ENCODE measurements at places on chromosomes 2 and 18. TPM values are rescaled to one million over a fixed set of nuclear protein-coding genes. Genes with fewer than 3 reads are reported as not detected.

The C2orf49 gene
- 14.0 TPM for total RNA-seq

DNA sequence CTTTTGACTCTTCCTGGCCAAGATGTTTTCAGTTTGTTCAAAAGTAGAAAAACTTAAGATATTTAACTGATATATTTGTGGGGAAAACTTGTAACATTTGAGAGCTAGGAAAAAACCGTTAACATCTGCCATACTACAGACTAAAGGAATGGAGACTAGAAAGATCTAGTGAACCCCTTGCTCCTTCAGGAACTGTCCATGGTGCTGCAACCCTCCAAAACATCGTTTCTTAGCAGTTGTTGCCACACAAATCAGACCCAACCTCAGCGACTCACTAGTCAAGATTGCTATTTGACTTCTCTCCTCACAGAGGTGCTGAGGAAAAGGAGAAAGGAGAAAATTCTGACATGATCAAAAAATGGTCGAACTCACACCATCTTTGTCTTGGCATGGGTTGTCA lies 393.8 kb upstream of the LYPD1 start:
- no peak for DNase-seq

- DNase-seq, result no peak
Measured at GRCh38 chr2:11412449-11412810, 53.5 kb downstream of the E2F6 start.

GRCh38 chr2:161206471-161207032 lies 46.3 kb downstream of the TANK start:
- DNase-seq, result no peak

The CDCA7 gene
- total RNA-seq, result 0.83 TPM

The MYOM1 gene
- 42.1 TPM for total RNA-seq

DNA sequence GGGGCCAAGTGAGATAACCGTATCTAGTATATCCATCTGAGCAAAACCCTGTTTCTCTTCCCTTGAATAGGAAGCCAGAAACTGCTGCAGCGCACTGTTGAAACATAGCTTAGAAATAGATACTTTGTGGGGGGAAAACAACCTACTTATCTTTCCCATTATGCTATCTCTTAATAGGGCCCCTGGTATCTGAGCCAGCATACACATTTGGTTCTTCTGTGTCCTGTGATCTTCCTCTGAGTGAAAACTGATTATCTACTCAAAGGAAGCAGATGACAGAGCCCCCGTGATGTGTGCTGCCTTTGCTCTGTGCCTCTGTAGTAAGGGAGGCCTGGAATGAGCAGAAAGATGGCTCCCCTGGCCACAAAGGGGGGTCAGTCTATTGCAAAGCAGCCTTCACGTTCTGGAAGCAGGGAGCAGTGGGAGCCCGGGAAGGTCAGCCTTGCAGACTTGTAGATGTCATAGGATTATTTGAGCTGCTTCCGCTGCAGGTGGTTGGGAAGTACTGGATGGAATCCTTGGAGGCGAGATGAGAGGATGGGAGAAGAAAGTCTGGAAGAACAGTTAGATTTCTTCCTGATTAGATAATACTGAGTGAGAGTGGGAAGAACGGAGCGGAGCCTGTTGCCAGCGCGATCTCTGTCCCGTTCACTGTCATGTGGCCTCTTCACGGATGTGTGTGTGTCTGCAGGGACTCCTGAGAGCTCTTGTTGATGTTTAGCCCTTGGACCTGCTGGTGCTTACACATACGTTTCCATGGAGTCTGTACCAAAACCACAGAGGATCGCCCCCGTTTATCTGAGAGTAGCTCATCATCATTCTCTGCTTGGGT lies 150.1 kb downstream of the AGAP1 start:
- no peak for DNase-seq

The CCDC150 gene
- total RNA-seq, result 0.56 TPM

DNA sequence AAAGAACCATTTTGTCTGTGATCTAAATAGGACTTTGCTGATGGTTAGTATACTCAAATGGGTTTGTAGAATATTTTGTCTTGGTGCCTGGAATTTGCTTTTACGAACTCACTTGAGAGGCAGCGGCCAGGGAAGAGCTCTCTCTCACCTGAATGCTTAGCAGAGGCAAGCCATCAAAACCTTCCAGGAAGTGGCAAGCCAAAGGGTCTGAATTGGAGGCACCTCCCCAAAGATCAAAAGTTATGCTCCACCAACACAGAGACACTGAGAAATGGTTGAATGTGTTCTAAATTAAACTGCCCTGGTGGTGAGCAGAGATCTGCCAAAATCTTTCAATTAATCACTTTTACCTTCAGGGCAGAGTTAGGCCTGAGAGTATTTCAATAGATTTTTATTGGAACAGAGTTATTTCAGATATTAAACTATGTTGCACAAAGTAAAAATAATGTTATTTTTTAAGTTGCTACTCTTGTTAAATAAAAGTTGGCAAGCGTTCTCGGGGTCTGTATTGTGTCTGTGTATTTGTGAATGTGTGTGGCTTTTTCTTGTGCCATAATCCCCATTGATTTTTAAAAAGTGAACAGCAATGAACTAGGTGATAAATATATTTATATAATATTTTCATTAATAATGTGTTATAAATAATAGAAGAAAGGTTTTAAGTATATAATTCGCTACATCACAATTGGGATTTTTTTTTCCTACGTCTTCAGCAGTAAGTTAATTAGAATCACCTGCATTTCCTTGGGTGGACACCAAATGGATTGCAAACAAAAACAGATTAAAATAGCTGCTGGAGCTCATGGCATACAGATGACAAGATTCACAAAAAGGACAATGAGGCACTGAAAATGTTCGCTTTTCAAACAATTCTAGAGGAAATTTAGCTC lies 416.1 kb downstream of the ARHGAP15 start:
- DNase-seq, result no peak

The TXNDC2 gene
- total RNA-seq, result 0.29 TPM

DNA sequence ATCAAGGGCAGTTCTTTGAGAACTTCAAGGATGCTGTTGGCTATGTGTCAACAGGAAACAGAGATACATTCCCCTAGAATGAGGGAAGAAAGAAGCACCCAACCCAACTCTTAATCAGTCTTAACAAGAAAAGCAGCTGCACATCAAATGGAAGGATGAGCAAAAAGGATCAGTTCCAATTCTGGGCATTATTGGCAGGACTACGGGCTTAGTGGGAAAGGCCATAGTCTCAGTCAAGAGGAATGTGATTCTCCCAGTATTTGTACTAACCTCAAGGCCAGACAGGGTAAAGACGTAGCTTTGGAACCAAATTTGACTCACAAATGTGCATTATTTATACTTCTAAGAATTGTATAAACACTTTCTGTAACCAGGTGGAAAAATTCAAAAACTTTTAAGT lies 18.2 kb downstream of the BMP10 start:
- DNase-seq, result no peak

The TRIM43 gene
- total RNA-seq, result not detected

The ARHGAP15 gene
- 23.2 TPM for total RNA-seq

DNA sequence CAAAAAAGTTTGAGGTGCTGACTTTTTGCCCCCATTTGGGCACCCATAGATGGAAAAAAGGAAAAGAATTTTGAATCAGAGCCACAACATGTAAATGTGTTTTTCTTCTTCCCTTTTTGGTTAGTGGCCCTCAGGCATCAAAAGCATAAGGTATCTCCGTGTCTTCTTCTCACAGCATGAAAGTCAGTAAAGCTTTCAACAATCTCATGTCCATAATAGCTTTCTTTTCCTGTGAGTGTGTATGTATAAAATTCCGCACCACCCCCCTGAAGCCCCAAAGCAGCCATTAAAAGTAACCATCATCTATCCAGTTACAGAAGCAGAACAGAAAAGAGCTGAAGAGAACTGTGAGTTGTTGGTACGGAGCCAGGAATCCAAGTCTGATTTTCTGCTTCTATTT lies 1539.7 kb upstream of the ACVR2A start:
- no peak for DNase-seq

The IL1F10 gene
- total RNA-seq, result not detected

DNA sequence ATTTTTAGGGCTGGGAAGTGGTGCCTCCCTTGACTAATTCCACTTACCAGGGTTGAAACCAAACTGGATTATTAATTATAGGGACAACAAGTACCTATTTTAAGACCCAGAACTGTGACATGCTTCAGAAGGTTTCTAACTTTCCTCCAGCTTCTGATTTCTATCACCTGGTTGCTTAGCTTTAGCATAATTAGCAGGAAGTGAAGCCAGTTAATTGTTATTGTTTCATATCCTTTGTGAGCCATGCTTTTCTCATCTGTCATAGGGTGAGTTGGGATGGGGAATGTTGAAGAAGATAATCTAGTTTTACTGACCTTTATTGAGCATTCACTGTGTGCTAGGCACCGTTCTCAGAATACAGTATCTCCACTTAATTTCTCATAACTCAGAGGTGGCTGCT lies 3.2 kb downstream of the YPEL5 start:
- DNase-seq, result no peak

The TUBA4B gene
- total RNA-seq, result not detected

The GCKR gene
- 2.9 TPM for total RNA-seq

- no peak for DNase-seq
Measured at GRCh38 chr18:13220361-13220991, 1.9 kb downstream of the LDLRAD4 start.

DNA sequence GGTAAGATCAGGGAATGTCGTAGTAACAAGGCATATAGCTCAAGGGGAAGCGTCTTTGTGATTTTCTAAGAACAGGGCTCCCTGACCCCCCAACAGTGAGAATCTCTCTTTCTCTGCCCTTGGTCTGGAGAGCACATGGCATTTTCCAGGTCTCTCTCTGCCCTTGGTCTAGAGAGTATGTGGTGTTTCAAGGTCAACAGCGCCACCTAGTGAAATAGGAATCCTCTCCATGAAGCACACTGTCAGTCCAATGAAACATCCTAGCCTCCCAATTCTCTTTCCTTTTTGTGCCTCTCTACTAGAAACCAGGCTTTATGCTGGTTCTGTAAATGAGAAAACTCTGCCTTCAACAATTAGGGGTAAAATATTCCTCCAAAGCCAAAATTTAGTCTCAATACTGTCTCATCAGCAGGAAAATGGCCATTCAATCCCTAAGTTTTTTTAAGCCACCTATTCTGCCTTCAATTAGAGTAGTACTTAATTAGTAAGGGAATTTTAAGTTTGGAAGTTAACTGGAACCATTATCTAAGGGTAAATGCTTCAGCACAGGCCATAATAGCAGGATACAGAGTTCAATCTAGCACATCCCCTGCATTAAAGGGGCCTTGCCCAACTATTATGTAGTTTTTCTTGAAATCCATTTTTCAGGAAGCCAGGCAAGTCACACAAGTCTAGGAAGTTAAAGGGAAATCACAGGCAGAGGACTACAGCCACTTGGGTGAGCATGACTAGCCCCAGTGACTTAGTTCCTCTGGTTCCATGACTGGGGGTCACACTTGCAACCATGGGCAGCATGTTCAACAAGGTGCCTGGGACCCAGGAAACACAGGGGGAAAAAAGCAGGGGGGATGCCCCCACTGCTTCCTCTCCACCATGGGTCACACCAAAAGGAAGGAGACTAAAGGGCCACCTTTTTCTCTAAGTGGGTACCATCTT lies 12.4 kb downstream of the DYM start:
- DNase-seq, result no peak

DNA sequence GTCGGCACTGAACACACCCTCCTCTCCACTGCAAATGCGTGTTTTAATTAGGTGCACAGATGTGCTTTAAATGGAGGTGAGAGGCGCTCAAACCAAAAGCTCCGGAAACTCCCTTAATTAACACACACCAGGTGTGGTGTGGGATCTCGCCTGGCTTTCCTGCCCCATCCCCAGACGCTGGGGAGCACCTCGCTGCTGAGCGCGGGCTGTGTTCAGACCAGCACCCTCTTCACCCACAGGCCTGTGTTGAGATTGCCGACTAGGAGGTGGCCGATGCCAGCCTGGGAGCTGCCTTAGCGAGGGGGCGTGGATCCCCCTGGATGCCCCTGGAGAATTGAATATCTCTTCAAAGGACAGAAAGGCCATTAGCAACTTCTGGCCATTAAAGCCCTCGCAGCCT lies 171.7 kb downstream of the MYT1L start:
- no peak for DNase-seq

DNA sequence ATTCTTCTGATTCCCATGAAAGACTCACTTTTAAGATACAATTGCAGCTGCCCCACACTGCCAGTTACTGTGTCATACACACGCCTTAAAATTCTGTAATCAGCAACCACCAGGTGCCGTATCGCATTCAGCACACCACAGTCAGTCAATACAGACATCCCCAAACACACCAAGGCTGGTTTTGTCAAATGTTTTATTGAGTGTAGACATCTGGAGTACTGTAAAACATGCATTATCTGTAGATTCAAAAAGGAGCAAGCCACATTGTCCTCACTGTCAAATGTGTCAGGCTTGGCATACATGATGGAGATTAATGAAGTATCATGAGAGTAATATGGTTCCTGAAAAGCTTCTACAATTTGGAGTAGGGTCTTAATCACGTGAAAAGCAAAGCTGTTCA lies 109.7 kb upstream of the SP3 start:
- DNase-seq, result no peak

- DNase-seq, result no peak
Measured at GRCh38 chr2:173513107-173513727, 158.5 kb downstream of the CDCA7 start.

DNA sequence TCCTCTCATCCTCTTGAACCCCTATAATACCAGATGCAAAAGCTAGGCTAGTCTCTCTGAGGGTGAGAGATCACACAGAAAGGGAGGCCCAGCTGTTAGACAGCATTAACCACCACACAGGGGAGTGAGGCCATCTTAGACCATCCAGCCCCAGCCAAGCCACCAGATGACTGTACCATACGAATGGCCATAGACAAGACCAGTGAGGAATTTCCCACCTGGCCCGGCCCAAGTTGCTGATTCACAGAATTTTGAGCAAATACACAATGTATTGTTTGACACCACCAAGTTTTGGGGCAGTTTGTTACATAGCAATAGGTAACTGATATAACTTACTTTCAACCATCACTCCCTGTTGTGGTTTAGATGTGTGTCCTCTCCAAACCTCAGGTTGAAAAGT lies 98.2 kb upstream of the CTNNA2 start:
- peak; percentile 62 for DNase-seq

- no peak for DNase-seq
Measured at GRCh38 chr2:233414273-233414654, 60.0 kb downstream of the DGKD start.

DNA sequence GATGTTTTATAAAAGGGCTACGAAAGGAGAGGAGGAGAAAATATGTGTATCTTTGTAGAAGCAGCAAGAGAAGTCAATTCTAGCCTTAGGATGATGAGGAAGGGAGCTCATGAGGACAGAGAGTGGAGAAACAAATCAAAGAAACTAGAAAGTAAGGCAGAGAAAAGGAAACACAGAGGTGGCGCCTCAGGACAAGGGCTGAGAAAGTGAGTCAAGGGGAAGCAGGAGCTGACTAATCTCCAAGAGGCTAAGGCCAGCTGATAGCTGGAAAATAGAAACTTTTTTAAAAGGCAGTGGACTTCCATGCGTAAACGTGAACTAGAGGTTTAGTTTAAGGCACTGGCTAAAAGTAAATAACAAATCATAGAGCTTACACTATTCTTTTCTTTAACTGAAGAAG lies 173.3 kb downstream of the ANKRD44 start:
- no peak for DNase-seq

GRCh38 chr2:224379986-224380385 lies 21.9 kb downstream of the FAM124B start:
- DNase-seq, result no peak

- DNase-seq, result no peak
Measured at GRCh38 chr2:213079756-213080155, 71.7 kb downstream of the IKZF2 start.

Measured in posterior vena cava (tissue), 2 donors.